ENCODE measurements at places on chromosomes 1 and 21.

DNA sequence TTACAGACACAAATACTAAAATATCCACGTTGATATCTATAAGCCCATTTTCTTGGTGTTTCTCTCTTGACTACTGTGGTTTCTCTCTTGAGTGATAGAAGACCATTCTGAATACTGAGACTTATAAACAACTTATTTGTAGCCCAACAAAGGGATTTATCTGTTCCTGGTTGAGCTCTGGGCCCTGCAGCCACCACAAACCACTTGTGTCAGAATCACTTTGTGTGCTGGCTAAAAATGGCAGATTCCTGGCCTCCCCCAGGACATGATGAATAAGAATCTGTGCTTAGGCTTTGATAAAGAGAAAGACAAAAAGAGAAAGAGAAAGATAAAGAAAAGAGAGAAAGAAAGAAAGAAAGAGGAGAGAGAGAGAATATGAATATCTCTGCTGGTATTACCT, 18.9 kb upstream of the MCOLN2 start:
- no peak overlapping the region for H3K27ac ChIP-seq
- no peaks in the 10 kb centered on the region for H3K4me1 ChIP-seq
- DNase-seq: no peak
- H3K36me3 ChIP-seq: no peaks in the 10 kb centered on the region
- no peak overlapping the region for H3K4me3 ChIP-seq

DNA sequence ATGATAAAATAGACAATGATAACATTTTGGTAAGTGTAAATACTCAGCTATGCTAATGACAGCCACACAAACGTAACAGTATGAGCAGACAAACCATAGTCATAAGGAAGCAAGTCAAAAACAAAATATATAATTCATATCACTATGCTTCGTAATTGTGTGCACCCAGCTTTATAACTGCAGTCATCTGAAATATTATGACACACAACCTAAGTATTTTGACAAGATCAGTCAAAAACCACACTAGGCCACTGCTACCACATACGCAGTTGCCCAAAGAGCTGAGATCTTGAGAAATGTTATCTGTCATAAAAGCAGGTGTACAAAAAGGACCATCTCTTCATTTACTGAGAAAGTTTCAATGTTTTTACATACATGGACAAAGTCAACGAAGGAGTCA, 26.0 kb downstream of the RNASEL start:
- H3K27me3 ChIP-seq: no peaks in the 10 kb centered on the region
- no peaks in the 10 kb centered on the region for H3K4me1 ChIP-seq
- DNase-seq: no peak
- H3K27ac ChIP-seq: no peak overlapping the region
- H3K36me3 ChIP-seq: no peaks in the 10 kb centered on the region

- H3K4me1 ChIP-seq: no peaks in the 10 kb centered on the region
- H3K27me3 ChIP-seq: no peaks in the 10 kb centered on the region
- no peak overlapping the region for H3K4me3 ChIP-seq
- peaks cover 38% of the 10 kb centered on the region for H3K36me3 ChIP-seq
- no peak for DNase-seq
Measured at GRCh38 chr1:53963460-53963859, 17.3 kb downstream of the LRRC42 start.

- H3K4me1 ChIP-seq: no peaks in the 10 kb centered on the region
- DNase-seq: no peak
- no peak overlapping the region for H3K4me3 ChIP-seq
- peak overlapping the region; percentile 36 for H3K27ac ChIP-seq
- no peaks in the 10 kb centered on the region for H3K27me3 ChIP-seq
- H3K36me3 ChIP-seq: peaks cover 18% of the 10 kb centered on the region
Measured at GRCh38 chr1:150808846-150809245, 786 bp upstream of the CTSK start.

DNA sequence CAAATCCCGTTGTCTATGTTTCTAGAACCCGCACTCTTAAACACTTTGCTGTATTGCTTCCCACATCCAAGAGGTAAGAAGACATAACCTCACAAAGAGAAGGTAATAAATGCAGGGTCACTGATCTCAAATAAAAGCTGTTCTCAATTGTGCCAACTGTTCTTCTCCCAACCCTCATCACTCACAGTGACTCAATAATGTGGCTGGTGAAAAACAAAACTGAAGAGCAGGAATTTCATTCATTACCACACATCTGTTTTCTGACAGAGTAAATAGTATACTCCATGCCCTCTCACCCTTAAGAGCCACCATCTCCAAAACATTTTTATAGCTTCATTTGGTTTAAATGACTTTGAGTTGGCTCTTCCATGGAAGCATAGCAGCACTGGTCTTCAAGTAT, 6.2 kb upstream of the ERICH3 start:
- H3K4me3 ChIP-seq: no peak overlapping the region
- H3K27me3 ChIP-seq: no peaks in the 10 kb centered on the region
- no peak overlapping the region for H3K27ac ChIP-seq
- no peaks in the 10 kb centered on the region for H3K4me1 ChIP-seq
- H3K36me3 ChIP-seq: no peaks in the 10 kb centered on the region

DNA sequence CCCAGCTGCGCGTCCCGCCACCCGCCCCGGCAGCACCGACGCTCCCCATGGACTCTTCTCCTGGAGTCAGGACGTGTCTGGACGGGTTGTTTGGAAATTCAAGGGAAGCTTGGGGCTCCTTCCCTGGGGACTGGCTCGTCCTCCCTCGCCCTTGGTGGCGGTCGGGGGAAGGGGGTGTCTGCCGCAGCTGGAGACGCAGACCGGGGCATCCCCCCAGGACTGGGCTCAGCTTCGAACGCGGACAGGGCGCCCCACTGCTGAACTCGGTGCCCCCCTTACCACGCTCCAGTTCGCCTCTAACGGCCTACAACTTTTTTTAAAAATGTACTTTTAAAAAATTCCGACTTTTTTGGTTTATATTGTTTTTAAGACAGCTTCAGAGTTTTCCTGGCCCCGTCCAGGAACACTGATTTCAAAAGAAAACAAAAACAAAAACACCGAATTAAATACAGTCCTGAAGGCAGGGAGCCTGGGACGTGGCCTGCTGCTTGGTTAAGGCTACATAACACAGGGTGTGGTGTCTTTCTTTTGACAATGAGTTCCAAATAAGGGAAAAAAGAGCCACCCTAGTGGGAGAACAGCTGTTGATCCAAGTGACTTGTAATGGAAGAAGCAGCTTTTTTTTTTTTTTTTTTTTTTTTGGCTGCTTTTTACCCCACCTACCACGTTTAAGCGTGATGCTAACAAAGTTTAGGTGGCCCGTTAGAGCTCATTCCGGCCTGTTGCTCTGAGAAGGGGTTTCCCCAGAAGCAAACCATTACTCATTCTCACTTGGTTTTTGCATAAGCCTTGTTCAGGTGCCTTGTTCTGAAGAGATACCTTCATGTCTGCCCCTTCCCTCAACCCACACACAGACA, 862 bp upstream of the DIPK1A start:
- peaks cover 18% of the 10 kb centered on the region for H3K4me1 ChIP-seq
- H3K4me3 ChIP-seq: peak overlapping the region; percentile 82
- H3K27me3 ChIP-seq: no peaks in the 10 kb centered on the region
- H3K36me3 ChIP-seq: no peaks in the 10 kb centered on the region
- H3K27ac ChIP-seq: peak overlapping the region; percentile 83

DNA sequence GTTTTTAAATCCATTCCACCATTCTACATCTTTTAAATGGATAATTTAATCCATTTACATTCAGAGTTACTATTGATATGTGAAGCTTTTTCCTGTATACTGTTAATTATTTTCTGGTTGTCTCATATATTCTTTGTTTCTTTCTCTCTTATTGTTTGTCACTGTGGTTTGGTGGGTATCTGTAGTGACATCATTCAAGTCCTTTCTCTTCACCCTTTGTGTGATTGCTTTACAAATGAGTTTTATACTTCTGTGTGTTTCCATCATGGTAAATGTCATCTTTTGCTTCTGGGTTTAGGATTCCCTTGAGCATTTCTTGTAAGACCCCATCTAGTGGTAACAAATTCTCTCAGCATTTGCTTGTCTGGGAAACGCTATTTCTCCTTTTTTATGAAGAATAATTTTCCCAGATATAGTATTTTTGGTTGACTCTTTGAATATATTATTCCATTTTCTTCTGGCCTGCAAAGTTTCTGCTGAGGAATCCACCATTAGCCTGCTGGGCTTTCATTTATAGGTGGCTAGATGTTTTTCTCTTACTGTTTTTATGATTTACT, 10.2 kb downstream of the LY9 start:
- H3K27me3 ChIP-seq: no peaks in the 10 kb centered on the region
- no peak overlapping the region for H3K4me3 ChIP-seq

DNA sequence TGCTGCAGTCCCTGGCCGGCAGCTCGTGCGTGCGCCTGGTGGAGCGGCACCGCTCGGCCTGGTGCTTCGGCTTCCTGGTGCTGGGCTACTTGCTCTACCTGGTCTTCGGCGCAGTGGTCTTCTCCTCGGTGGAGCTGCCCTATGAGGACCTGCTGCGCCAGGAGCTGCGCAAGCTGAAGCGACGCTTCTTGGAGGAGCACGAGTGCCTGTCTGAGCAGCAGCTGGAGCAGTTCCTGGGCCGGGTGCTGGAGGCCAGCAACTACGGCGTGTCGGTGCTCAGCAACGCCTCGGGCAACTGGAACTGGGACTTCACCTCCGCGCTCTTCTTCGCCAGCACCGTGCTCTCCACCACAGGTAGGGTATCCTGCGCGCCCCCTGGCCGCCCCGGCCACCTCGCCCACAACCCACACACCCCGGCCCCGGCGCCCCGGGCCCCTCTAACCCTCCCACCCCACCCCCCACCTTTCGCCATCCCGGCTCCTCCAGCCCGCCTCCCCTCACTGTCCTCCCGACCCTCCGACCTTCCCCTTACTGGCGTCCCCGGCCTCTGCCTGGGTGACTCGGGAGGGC, 352 bp downstream of the KCNK1 start:
- H3K36me3 ChIP-seq: no peaks in the 10 kb centered on the region
- peaks cover 17% of the 10 kb centered on the region for H3K4me1 ChIP-seq
- no peak overlapping the region for H3K27ac ChIP-seq
- peaks cover 14% of the 10 kb centered on the region for H3K27me3 ChIP-seq

DNA sequence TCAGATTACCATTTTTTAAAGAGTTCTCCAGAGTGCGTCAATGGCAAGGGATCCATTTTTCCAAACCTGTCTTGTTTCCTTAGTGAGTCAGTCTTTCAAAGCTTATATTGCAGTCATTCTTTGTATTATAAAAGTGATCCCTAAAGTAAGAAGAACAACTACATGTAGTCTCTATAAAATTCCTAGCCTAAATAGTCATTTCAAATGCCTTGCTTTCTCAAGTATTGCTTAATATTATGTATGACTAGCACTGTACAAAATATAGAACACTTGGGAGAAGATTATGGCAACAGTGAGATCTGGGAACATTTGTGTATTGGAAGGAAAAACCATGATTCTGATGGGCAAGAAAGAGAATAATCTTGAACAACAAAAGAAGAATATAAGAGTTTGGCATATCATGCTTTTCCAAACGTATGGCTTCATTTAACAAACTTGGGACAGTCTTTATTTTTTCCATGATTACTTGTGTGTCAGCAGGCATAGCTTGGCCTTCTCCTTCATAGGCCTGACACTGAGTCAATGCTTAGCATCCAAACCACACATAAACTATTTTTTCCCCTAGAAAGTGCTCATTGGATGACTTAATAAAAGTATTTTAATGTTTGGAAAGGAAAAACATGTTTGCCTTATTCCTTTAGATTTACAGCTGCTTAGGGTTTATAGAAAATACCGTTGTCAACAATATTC, 547.4 kb downstream of the LTN1 start:
- no peak for DNase-seq
- no peak overlapping the region for H3K4me3 ChIP-seq
- no peaks in the 10 kb centered on the region for H3K4me1 ChIP-seq

DNA sequence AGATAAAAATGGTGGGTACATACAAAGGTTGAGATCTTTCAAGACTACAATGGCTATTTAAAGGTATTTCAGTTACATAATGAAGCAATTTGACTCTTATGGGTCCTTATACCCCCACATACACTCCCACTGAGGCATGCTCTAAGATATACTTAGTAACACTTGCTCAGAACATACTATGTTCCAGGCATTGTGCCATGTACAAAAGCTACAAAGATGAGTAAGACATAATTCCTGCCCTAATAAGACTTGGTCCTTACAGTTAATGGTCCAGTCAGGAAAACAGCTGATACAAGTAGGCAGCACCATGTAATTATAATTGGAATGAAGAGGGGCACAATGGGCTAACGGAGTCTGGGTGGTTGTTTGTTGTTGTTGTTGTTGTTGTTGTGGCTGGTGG, 166.7 kb upstream of the BEND5 start:
- H3K4me1 ChIP-seq: peaks cover 7% of the 10 kb centered on the region
- no peak overlapping the region for H3K27ac ChIP-seq
- H3K4me3 ChIP-seq: no peak overlapping the region
- H3K27me3 ChIP-seq: no peaks in the 10 kb centered on the region
- no peaks in the 10 kb centered on the region for H3K36me3 ChIP-seq

DNA sequence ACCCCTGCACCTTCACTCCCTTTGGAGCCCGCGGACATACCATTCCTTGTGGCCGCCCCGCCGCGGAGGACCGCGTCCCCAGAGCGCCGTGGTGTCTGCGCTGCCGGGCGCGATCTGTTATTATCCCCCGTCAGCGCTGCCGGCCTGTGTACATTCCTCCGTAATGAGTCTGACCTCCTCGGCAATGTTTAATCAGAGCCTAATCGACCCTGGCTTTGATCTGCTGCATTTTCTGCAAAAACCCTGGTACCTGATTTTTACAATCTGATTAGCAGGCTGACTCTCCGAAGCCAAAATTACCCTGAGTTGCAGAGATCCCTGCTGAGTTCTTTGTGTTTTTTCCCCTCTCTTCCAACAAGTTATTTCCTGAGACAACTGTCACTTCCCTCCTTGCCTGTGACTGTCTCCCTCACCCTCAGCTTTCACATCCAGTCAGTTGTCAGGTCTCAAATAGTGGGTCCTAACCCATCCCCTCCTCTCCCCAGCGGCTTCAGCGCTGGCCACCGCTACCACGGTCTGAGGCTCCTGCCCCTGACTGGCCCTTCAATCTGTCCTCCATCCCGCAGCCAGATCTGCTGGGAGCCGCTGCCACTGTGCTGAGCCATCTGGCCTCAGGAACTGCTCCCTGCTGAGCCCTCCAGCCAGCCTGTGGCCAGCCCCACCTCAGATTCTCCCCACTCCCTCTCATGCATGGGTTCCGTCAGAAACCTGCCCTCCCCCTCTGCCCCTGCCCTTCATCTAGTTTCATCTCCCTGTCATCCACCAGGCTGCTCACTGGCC, 53.5 kb downstream of the GLIS1 start:
- H3K27me3 ChIP-seq: peaks cover 27% of the 10 kb centered on the region
- no peaks in the 10 kb centered on the region for H3K36me3 ChIP-seq
- H3K4me1 ChIP-seq: peaks cover 55% of the 10 kb centered on the region

- H3K27ac ChIP-seq: no peak overlapping the region
- H3K4me3 ChIP-seq: no peak overlapping the region
- H3K36me3 ChIP-seq: no peaks in the 10 kb centered on the region
- no peaks in the 10 kb centered on the region for H3K27me3 ChIP-seq
Measured at GRCh38 chr1:93395195-93395594, 49.5 kb downstream of the DR1 start.

Measured in spinal cord (tissue), 10 donors.